ENCODE measurements at places on chromosomes 6 and 20.
A peak's percentile ranks its signal among the peaks of the same experiment; 100 is the strongest.

GRCh38 chr6:16999491-17000436 lies 102.1 kb upstream of the STMND1 start:
- no peak for DNase-seq

- no peak for DNase-seq
These were observed 182.6 kb downstream of the NFATC2 start for GRCh38 chr20:51359947-51360346.

DNA sequence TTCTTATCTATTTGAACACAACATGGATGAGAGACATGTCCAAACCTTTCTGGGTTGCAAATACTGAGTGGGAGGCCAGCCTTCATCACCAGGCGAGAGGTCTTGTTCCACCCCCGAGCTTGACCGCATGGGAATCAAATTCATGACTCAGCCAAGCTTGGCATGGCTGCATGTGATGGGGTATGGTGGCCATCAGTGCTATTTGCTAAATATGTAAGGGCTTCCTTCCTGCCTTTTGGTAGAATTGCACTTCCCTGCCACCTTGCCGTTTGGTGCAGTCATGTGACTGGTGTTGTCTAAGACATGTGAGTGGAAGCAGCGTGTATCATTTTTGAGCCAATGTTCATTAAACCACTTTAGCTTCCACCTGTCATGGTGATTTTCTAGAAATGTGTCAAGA lies 508.9 kb upstream of the SULF2 start:
- DNase-seq, result no peak

GRCh38 chr6:72636786-72637185 lies 14.9 kb downstream of the KCNQ5 start:
- no peak for DNase-seq

GRCh38 chr20:13461849-13462458 lies 176.8 kb downstream of the TASP1 start:
- no peak for DNase-seq

DNA sequence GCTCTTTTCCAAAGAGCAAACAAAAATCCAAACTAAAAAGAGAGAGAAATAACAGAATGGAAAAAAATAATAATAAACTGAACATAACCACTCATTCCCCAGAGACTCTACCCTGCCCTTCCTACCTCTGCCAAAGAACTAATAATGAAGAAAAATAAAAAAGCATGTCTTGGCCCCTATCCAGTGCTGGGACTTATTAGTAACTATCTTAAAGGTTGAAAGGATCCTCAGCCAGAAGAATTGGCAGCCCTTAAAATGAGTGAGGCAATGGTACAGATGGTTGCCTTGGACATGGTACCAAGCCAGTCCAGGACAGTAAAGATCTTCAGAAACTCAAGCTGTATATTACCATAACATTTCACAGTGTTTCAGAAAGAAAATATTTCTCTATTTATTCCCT lies 279.3 kb downstream of the HACE1 start:
- peak; percentile 31 for DNase-seq

GRCh38 chr20:20780127-20780824 lies 67.8 kb upstream of the RALGAPA2 start:
- DNase-seq, result no peak

DNA sequence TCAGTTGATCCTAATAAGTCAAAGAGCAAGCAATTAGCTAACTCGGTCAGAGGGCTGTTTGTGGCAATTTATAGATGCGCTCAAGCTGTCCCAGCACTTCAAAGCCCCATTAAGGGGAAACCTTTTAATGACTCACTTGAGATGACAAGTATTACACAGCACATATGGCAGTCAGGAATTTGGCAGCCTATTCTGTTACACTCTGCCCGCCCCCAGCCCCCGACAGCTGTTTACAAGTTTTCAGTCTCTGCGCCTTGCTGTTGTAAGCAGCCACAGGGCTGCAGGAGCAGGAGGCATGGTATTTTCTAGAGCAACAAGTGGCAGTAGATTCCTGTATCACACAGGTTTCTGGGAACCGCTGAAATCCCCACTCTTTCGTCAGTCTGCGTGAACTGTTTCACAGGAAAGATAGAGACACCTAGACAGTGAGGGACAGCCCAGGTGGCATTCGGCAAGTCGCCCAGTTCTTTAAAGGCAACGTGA lies 263.0 kb downstream of the FOXC1 start:
- no peak for DNase-seq

GRCh38 chr6:127207591-127208120 lies 59.0 kb upstream of the RNF146 start:
- no peak for DNase-seq
